ENCODE measurements at places on chromosomes 13 and 19. TPM values are rescaled to one million over a fixed set of nuclear protein-coding genes. Genes with fewer than 3 reads are reported as not detected.

- H3K4me3 ChIP-seq: no peak overlapping the region
- no peaks in the 10 kb centered on the region for H3K27me3 ChIP-seq
- H3K36me3 ChIP-seq: no peaks in the 10 kb centered on the region
- DNase-seq: no peak
- no peak overlapping the region for H3K27ac ChIP-seq
These were observed 84.5 kb upstream of the IRS2 start for GRCh38 chr13:109870696-109871370.

GRCh38 chr13:112452380-112453206 lies 76.4 kb downstream of the SPACA7 start:
- no peaks in the 10 kb centered on the region for H3K36me3 ChIP-seq
- H3K4me3 ChIP-seq: no peak overlapping the region
- H3K27me3 ChIP-seq: no peaks in the 10 kb centered on the region
- no peak for DNase-seq
- no peak overlapping the region for H3K27ac ChIP-seq

GRCh38 chr13:45464141-45464686 lies 525 bp upstream of the COG3 start:
- peak overlapping the region; percentile 98 for H3K4me3 ChIP-seq
- DNase-seq: no peak
- H3K27me3 ChIP-seq: no peaks in the 10 kb centered on the region
- peak overlapping the region; percentile 95 for H3K27ac ChIP-seq
- H3K4me1 ChIP-seq: peaks cover 43% of the 10 kb centered on the region

DNA sequence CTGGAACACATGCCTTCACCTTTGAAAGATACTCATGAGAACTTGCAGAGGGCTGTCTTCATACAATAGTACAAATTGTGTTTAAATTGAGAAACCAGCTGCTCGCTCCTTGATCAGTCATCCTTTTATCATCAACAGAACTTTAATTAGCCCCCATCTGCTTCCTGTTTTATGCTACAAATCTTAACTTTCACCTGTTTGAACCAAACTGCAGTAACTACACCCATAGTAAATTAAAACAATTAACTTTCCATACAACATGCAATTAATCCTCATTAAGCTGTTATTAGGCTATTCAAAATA lies 85.2 kb downstream of the FOXO1 start:
- no peaks in the 10 kb centered on the region for H3K27me3 ChIP-seq
- no peak overlapping the region for H3K4me3 ChIP-seq
- peaks cover 47% of the 10 kb centered on the region for H3K4me1 ChIP-seq

DNA sequence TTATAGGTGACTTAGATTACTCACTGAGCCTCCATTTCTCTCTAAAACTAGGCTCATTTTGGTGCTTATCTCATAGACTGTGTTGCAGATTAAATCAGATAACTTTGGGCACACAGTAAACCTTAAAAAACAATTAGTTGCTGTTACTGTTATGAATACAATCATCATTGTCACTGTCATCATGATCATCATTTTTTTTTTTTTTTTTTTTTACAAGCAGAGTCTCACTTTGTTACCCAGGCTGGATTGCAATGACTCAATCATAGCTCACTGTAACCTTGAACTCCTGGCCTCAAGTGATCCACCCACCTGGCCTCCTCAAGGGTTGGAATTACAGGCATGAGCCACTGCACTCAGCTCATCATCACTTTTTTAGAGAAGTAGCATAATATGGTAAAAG lies 60.0 kb downstream of the VWA8 start:
- H3K36me3 ChIP-seq: peaks cover 14% of the 10 kb centered on the region
- no peaks in the 10 kb centered on the region for H3K4me1 ChIP-seq
- H3K4me3 ChIP-seq: no peak overlapping the region
- H3K27ac ChIP-seq: no peak overlapping the region
- DNase-seq: no peak

- no peaks in the 10 kb centered on the region for H3K27me3 ChIP-seq
- H3K27ac ChIP-seq: no peak overlapping the region
- no peak overlapping the region for H3K4me3 ChIP-seq
- H3K36me3 ChIP-seq: no peaks in the 10 kb centered on the region
These were observed 1888.8 kb upstream of the PCDH20 start for GRCh38 chr13:63304497-63304896.

- no peak overlapping the region for H3K27ac ChIP-seq
- no peak overlapping the region for H3K4me3 ChIP-seq
- DNase-seq: no peak
- H3K36me3 ChIP-seq: no peaks in the 10 kb centered on the region
These were observed 94.3 kb downstream of the NHLRC3 start for GRCh38 chr13:39132286-39133230.

- no peaks in the 10 kb centered on the region for H3K27me3 ChIP-seq
- no peaks in the 10 kb centered on the region for H3K36me3 ChIP-seq
- peaks cover 9% of the 10 kb centered on the region for H3K4me1 ChIP-seq
These were observed 6.4 kb downstream of the GNA15 start for GRCh38 chr19:3142292-3142670.

DNA sequence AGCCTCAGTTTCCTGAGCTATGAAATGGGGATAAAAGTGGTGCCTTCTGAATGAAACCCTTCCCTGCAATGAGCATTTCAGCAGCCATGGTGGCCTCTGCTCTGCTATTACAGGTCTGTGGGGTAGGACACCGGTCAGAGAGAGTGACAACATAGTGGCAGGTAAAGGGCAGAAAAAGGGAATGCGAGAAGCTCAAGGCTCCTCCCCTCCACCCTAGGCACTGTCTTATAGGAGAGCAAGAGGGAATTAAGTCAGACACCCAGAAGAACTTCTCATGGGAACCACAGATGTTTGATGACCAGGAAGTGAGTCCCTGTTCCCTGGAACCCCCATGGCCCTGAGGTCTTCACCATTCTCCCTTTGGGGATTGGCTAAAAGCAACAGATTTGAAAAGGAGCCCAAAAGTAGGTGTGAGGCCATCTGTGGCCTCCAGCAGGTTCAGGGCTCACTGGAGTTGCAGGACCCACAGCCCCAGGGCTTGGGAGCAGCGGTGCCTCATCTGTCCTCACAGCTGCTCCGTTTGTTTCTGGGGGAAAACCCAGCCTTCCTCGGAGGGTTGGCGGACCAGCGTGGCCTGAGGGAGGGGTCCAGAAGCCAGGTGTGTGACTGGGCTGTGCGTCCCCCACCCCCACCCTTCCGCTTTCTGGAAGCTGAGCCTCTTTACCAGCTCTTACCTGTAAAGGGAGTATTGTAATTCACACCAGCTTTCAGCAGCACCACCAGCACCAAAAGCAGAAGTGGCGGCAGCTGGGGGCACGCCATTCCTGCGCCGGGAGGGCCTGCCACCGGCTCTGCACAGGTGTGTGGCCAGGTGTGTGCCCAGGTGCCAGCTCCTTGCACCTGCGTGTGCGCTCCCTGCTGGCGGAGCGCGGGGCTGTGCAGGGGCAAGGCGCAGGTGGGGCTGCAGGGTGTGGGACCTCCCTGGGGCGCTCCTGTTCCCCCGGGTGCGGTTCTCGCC lies 19.4 kb downstream of the IQCN start:
- H3K27me3 ChIP-seq: peaks cover 20% of the 10 kb centered on the region
- DNase-seq: no peak
- H3K27ac ChIP-seq: no peak overlapping the region
- no peaks in the 10 kb centered on the region for H3K36me3 ChIP-seq

DNA sequence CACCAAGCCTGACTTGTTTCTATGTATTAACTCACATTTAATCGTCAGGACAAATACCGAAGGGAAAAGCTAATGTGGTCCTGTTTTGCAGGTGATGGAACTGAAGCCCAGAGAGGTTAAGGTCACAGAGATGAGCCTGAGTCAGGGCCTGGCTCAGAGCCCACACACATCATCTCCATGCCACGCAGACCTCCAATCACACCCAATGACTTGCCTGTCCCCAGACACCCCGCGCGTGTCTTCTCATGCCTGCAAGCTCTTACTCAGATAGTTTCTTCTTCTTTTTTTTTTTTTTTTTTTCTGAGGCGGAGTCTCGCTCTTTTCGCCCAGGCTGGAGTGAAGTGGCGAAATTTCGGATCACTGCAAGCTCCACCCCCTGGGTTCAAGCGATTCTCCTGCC lies 16.4 kb downstream of the SIX5 start:
- H3K36me3 ChIP-seq: no peaks in the 10 kb centered on the region
- no peaks in the 10 kb centered on the region for H3K27me3 ChIP-seq
- DNase-seq: no peak

DNA sequence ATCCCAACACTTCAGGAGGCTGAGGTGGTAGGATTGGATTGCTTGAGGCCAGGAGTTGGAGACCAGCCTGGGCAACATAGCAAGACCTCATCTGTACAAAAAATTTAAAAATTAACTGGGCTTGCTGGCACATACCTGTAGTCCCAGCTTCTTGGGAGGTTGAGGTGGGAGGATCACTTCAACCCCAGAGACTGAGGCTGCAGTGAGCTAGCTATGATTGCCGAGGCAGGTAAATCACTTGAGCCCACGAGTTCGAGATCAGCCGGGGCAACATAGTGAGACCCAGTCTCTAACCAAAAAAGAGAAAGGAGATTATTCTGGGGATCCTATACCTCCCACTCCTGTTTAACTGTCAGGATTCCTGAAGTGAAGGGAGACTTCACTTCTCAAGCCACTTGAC lies 16.4 kb upstream of the GARRE1 start:
- no peak overlapping the region for H3K4me3 ChIP-seq
- no peaks in the 10 kb centered on the region for H3K4me1 ChIP-seq
- DNase-seq: no peak
- no peaks in the 10 kb centered on the region for H3K36me3 ChIP-seq
- no peak overlapping the region for H3K27ac ChIP-seq

DNA sequence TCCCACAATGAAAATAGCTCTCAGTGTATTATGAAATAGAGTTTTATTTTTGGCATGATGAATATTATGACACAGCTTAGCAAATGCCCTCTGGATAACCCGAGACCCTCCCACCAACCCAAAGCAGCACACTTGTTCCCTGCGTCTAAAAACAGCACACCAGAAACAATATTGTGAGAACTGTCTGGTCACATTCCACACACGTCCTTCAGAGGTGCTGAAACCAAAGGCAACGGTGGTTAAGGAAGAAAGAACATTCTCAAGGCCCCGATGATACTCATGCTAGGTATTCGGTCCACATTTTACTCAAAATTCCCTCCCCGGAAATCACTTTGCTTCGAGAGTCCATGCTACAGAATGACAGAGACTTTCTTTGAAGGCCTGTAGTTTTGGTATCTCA lies 156.7 kb downstream of the SLC7A1 start:
- no peaks in the 10 kb centered on the region for H3K27me3 ChIP-seq
- no peak for DNase-seq
- H3K27ac ChIP-seq: no peak overlapping the region
- H3K4me3 ChIP-seq: no peak overlapping the region
- no peaks in the 10 kb centered on the region for H3K36me3 ChIP-seq

DNA sequence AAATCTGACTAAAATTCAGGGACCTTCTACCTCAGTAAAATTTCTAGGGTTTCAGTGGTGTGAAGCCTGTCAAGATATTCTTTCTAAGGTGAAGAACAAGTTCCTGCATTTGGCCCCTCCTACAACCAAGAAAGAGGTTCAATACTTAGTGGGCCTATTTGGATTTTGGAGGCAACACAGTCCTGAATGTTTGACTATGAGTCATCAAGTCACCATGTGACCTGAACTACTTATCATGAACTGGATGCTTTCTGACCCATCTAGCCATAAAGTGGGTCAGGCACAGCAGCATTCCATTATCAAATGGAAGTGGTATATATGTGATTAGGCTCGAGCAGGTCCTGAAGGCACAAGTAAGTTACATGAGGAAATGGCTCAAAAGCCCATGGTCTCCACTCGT lies 163.0 kb upstream of the IRS2 start:
- no peak overlapping the region for H3K27ac ChIP-seq
- DNase-seq: no peak
- no peaks in the 10 kb centered on the region for H3K27me3 ChIP-seq
- H3K36me3 ChIP-seq: no peaks in the 10 kb centered on the region

GRCh38 chr13:109840201-109840892 lies 54.0 kb upstream of the IRS2 start:
- H3K27ac ChIP-seq: no peak overlapping the region
- H3K36me3 ChIP-seq: no peaks in the 10 kb centered on the region
- no peaks in the 10 kb centered on the region for H3K4me1 ChIP-seq
- no peak overlapping the region for H3K4me3 ChIP-seq

- no peak for DNase-seq
- H3K27me3 ChIP-seq: no peaks in the 10 kb centered on the region
- H3K4me3 ChIP-seq: no peak overlapping the region
- H3K36me3 ChIP-seq: no peaks in the 10 kb centered on the region
- no peaks in the 10 kb centered on the region for H3K4me1 ChIP-seq
These were observed 165.5 kb downstream of the TBC1D4 start for GRCh38 chr13:75316427-75316826.

Gene NEK5
- 0.30 TPM for total RNA-seq

Gene IFNL1
- total RNA-seq: not detected

Gene PVR
- total RNA-seq: 71.4 TPM

Gene ZNF358
- 62.4 TPM for total RNA-seq

Gene SLITRK5
- total RNA-seq: 6.1 TPM

Gene ZNF808
- 24.5 TPM for total RNA-seq

Gene COMP
- total RNA-seq: 34.3 TPM

Gene GDF15
- total RNA-seq: 31.0 TPM

Gene PLK5
- 0.44 TPM for total RNA-seq

Gene PRTN3
- total RNA-seq: not detected

Gene SLC25A23
- 40.2 TPM for total RNA-seq
